Umbilical cord (tissue), 2 donors: ENCODE measurements at places on chromosomes 6 and 20.
A peak's percentile ranks its signal among the peaks of the same experiment; 100 is the strongest.

DNA sequence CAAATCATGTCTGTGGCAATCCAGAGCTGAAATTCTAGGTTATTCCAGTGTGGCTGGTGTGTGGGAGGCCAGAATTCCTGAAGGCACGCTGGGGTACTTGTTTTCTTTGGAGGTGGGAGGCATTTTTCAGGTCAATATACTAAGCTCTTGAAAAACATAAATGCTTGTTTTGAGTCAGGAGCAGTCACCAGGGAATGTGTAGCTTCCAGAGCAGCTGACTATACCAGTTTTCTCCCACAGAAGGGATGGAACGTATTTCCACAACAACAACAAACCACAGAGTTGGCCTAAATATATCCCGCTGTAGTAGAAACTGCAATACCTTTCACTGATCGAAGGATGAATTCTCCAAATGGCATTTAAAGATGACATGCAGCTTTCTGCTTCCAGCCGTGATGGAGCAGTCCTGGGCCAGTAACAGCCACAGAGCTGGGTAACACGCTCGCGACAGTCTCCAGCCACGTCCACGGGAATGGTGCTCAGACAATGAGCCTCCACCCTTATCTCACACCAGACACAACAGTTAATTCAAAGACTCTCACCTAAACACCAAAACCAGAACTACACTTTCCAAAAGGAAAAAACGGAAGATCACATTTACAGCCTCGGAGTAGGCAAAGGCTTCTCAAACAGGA lies 23.2 kb downstream of the CHRNA4 start:
- DNase-seq: no peak

- no peak for DNase-seq
These were observed 304.9 kb downstream of the EYA4 start for GRCh38 chr6:133546098-133546497.

DNA sequence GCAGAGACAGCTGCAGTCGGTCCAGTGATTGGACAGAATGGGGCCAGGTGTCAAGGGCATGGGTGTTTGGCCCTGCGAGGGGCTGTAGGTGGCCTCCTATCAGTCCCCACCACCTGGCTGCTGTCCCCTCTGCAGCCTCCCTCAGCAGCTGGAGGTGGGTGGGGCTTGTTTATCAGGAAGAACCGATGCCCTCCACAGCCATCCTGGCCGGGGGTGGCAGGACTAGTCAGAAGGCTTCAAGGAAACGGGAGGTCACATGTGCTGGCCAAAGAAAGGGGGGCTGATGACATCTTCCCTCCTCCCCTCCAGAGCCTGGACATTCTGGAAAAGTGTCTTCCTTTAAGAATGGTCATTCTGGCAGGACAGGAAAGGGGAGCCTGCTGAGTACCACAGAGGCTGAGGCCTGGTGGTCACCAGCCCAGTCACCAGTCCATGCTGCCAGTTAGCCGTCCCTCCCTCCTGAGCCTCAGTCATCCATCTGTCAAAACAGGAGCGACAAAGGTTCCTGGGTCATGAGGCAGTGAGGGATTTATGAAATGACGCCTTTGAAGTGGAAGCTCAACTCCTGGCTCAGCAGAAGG lies 4.1 kb downstream of the FAM210B start:
- no peak for DNase-seq

- DNase-seq: no peak
These were observed 121.5 kb upstream of the CNR1 start for GRCh38 chr6:88287696-88288095.

DNA sequence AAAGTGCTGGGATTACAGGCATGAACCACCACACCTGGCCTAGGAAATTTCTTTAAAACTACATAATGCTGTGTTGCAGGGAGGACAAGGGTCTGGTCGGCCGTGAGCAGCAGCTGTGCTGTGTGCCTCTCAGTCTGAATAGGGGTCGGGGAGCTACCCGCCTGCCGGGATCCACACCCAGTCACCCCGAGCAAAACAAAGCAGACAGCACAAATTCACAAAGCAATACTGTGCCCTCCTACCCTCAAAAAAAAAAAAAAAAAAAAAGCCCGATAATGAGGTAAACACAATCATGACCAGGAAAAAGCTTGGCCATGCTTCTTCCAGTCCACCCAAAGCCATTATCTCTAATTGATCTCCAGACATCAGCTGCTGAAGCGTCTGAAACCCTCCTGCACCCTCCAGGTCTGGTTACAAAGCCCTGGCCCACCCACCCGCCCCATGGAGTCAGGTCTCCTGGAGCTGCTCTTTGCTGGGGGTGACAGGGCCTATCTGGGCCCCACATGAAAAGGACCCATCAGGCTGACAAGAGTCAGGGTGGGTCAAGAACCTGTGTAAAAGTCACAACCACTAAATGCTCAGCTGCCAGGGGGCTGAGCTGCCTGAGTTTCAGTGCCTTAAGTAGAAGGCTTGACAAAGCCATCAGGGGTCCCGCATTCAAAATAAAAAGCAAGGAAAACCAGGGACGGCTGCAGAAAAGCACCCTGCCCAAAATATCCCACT lies 88.2 kb downstream of the NOL4L start:
- no peak for DNase-seq

GRCh38 chr6:45420909-45421708 lies 43.4 kb upstream of the SUPT3H start:
- no peak for DNase-seq

DNA sequence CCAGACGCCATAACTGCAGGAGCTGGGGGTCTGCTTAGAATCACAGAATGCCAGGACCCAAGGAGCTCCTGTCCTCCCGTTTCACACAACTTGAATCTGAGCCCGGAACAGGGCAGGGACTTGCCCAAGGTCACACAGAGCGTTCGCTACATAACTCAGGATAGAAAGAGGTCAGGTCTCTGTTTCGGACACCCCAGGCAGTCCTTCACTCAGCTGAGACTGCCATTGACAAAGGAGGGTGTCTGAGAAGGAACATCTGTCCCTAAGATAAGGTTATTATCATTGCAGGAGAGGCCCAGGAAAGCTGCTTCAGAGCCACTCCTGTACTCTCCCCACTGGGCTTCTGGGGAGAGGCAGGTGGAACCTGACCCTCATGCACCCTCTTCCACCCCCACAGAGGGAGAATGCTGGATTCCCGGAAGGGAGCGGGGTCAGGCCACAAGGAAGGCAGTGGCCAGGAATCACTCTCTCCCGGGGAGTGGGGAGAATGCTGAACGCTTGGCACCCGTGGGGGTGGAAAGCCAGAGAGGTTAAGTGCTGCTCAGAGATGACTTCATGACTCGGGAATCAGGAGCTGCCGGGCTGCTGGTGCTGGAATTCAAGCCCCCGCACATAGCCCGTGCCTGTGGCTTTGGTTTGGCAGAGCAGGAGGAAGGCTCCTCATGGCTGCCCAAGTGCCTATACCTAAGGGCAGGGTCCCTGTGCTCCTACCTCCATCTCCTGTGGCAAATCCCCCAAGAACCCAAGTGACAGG lies 10.7 kb downstream of the SDC4 start:
- DNase-seq: peak; percentile 72

DNA sequence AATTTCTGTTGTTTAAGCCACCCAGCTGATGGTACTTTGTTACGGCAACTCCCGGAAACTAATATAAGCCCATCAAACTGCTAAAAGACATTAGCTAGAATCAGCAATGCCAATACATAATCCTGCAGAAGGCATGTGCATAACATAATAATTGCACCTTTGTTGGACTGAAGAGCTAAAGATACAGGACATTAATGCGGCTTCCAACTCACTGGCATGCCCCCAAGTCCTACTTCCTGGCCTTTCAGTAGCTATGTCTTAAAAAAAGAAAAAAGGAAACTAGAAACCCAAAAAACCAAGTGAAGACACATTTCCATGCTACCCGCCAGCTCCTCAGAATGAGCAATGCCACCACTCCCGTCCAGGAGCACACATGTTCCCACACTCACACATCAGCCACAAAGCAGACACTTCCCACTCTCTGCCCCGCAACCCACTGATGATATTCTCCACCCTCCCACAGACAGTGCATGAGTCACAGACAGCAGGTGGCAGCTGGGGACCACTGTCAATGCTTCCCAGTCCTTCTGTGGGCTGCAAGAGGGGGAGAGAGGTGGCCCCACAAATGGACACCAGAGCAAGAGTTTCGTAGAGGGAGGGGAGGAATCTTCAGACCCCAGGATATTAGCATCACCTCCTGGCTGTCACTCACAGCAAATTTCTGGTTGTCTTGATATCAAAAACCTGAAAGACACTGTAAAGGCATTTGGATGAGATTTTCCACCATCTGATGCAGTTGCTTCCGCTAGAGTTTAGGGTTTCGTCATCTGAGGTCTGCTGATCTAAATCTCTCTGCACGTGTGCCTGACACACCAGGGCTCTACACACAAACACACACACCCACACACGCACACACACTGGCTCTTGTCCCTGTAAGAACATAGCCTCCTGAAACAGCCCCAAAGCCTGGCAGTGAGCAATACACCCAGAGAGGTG lies 32.8 kb downstream of the GFOD1 start:
- DNase-seq: no peak

DNA sequence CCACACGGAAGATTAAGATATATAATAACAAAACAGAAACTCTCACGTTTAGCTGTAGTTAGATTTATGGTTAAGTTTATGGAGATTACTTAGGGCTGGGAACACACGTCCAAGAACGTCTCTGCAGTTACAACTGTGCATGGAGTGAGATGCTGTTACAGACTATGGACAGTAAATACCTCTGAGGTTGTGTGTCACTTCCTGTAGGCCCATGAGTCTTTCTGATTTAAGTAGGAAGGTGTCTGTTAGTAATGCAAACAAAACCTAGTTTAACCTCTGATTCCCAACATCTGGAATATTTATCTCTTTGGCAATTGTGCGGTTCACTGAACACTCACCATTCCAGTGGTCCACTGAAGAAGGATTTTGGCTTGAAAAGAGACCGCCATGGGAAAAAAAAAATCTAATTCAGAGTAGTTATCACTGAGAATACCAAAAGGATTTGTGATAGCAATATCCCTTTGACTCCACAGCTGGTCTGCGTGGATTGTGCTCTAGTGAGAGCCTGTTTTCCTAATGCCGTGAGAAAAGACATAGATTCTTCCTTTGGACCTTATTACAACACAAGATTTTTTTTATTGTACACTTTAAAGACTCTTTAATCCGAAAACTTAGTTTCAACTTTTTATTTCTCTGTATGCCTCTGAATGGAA lies 478.2 kb upstream of the CITED2 start:
- DNase-seq: peak; percentile 98

DNA sequence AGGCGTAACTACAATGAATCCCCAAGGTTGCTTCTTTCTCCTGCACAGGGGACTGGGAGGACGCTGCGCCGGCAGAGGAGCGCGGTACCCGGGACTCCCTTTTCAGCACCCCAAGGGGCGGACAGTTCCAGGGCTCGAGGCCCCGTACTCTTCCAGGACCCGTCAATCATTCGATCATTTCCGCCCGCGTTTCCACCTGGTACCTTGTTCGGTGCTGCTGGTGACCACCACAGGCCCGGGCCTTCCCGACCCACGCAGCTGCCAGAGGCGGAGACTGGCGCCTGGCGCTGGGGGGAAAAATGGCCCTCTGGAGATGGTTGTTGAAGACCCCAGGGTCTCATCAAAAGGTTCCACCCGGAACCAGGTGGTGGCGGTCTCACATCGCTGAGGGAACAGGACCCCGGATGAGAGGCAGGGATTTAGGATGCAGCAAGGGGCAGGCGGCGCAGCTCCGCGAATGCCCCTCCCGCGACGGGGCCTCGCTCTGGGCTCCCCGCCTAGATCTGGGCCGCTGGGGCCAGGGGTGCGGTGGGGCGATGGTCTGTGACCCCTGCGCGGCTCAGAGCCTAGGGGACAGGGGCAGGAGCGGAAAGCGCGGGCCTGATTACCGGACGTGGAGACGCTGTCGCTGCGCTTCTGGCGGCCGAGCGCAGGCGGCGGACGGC lies 744 bp downstream of the VSX1 start:
- peak; percentile 20 for DNase-seq

- no peak for DNase-seq
These were observed 30.1 kb downstream of the TMEM74B start for GRCh38 chr20:1154691-1155090.

- no peak for DNase-seq
These were observed 71.8 kb upstream of the FBXO30 start for GRCh38 chr6:145886228-145886956.

DNA sequence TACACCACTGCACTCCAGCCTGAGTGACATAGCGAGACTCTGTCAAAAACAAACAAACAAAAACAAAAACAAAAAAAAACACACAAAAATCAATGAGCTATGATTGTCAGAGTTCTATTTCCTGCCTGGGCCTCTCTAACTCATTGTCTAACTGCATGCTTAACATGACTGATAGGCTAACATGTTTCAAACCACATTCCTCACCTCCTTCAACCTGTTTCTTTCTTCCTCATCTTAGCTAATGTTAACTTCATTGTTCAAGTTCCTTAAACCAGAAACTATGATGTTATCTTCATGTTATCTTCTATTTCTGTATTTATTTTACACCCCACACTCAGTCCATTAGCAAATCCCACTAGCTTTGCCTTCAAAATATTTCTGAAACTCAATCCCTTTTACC lies 41.5 kb downstream of the BEND6 start:
- peak; percentile 17 for DNase-seq

- no peak for DNase-seq
These were observed 4.2 kb downstream of the LRP11 start for GRCh38 chr6:149859938-149860337.

DNA sequence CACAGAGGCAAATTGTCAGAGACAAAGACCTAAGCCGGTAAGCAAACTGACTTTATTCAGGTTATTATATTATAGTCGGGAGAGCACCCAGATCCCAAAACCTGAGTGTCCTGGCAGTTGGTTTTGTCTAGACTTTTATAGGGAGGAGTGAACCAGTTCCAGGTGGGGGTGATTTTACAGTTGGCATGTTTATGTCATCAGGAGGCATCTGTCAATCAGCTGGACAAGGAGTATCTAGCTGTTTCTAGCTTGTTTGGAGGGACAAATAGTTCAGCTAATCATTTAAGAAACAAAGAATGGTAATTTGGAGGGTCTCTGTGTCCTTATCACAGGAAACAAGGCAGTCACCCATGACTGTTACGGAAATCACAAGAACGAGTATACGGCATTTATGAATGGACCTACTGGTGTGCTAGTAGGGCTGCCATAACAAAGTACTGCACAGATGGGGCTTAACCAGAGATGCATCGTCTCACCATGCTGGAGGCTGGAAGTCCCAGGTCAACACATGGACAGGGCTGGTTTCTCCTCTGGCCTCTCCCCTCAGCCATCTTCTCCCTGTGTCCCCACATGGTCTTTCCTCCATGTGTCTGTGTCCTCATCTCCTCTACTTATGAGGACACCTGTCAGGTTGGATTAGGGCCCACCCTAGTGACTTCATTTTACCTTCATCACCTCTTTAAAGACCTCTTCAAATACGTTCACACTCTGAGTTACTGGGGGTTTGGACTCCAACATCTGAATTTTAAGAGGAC lies 122.7 kb downstream of the LY86 start:
- DNase-seq: no peak

- no peak for DNase-seq
These were observed 600.5 kb upstream of the GJE1 start for GRCh38 chr6:141532211-141532610.

GRCh38 chr6:134217105-134217797 lies 100.7 kb downstream of the SGK1 start:
- DNase-seq: no peak

DNA sequence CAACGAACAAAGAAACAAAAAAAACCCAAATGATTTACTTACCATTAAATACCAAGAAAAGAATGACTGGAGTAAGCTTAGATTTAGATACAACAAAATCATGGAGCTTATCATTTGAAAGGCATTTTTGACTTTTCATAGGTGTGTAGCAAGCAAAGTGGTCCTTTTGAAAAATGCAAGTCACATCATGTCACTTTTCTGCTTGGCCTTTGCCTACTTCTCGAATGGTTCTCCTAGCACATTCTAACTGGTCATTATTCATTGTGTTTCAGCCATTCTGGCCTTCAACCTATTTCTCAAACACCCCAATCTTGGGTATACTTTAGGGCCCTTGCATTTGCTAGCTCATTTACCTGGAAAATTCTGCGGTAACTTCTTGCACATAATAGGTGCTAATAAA lies 22.6 kb downstream of the ASXL1 start:
- DNase-seq: no peak
